ENCODE measurements at places on chromosomes 2 and 18.

- no peak for DNase-seq
Observed at GRCh38 chr2:215356948-215357461, 45.1 kb downstream of the ATIC start.

DNA sequence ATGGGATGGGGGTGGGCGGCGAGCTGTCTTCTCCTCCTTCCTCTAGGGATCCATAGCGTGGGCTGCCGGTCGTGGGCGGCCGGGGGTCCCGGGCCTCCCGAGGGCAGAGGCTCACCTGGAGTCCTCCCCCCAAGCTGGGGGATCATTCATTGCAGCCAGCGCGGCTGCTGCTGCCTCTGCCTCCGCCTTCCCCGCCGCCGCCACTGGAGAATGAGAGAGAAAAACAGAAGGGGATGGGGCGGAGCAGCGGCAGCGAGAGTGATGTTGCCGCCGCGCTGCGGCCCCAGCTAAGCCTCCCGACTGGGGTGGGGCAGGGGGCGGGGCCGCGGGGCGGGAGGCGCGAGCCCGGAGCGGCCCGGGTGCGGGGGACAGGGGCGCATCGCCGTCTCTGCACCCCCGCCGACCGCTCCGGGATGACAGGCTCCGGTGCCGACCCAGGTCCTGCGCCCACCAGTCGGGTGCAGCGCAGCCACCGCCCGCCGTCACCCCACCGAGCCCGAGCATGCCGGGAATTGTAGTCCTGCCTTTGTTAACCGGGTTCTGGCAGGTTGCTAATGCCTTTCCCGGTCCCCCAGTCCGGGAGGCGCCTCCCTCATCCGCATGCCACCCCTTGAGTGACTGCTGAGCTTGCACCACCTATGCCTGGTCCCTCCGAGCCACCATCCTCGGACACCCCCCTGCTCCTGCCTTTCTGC lies at the start of gene KIF3C:
Gene KIF3C (minus strand): TSS at position 225 of the 695 bp plus-strand sequence. CDS start 580 bp downstream, outside the sequence.
- DNase-seq = peak; percentile 45

DNA sequence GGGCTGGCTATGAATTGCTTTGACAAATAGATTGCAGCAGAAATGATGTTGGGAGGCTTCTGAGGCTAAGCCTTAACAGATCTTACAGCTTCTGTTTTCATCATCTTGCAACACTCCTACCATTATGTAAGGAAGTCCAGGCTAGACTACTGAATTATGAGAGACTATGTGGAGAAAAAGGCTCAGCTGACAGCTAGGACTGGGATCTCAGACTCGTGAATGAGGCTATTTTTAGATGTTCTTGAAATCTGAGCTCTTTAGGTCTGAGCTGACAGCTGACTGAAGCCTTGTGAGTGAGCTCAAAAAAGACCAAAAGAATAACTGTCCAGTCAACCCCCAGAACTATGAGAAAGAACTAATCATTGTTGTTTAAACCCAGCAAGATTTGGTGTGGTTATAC lies 70.3 kb downstream of the VWC2L start:
- no peak for DNase-seq

GRCh38 chr18:35326695-35327387 lies 17.4 kb downstream of the ZNF24 start:
- no peak for DNase-seq

DNA sequence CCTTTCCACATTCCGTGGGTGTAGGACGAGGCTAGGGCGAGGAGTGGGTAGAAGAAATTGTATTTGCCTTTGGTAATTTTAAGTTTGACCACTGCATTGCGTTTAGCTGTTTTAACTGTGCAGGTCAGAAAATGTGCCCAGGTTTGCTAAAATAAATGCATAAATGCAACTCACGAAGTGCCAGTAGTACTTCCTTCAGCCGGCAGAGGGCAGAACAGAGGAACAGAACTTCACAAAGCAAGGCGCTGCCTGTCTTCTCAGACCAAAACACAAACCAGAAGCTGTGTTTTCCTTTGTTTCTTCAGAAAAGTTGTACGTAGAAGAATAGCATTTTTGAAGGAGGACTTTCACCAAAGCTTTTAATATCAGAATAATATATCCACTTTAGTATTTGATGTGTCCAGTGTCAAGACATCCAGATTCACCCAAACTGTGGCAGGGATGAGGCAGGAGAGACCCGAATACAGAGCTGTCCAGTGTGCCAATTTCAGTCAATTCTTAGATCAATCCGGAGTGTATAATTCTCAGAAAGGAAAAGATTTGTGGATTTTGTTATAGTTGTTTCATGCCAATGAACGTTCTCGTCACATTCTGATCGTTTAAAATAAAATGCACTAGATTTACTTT lies 348.6 kb downstream of the DLGAP1 start:
- DNase-seq = peak; percentile 78

DNA sequence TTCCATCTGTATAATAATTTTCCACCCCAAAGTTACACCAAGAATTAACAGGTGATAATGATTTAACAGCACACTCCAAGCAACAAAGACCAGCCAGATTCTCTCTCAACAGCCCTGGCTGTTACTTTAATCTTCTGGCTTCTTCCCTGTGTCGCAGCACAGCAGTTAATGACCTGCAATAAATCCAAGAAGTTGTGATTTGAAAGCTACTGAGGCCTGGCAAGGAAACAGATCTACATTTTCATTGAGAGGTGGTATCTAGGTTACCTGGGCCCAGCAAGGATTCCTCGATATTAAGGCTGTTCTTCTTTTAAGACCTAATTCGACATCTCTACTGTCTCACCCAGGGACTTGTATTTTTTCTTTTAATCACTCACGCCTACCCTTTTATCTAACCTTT lies 433.8 kb downstream of the NBAS start:
- DNase-seq = no peak

DNA sequence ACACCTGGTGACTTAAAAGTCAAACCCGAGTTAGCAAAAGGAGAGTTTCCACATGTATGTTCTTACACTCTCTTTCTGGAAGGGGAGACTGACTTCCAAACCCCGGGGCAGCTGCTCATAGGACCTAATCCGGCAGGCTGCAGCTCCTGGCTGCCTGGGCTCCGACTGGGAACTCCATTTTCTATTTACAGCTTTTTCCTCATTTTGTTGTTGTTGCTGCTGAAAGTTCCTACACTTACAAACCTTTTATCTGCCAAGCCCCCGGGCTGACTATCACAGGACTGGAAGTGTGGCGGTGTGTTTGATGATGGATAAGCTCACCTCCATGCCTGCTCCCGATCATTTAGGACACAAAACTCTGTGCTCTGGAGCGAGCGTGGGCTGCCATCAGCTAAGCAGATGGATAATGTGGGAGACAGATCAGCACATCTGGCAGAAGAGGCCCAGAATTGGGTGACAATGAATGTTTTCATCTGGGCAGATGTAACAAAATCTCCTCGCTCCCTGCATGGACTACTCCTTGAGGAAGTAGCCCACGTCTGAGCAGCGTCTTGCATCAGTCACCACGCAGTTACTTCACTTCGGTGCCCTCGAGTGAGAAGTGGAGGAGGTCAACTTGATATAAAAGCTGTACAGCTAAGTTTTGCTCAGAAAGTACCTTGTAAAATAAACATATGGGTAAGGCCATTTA lies 114.4 kb upstream of the COPS8 start:
- no peak for DNase-seq

DNA sequence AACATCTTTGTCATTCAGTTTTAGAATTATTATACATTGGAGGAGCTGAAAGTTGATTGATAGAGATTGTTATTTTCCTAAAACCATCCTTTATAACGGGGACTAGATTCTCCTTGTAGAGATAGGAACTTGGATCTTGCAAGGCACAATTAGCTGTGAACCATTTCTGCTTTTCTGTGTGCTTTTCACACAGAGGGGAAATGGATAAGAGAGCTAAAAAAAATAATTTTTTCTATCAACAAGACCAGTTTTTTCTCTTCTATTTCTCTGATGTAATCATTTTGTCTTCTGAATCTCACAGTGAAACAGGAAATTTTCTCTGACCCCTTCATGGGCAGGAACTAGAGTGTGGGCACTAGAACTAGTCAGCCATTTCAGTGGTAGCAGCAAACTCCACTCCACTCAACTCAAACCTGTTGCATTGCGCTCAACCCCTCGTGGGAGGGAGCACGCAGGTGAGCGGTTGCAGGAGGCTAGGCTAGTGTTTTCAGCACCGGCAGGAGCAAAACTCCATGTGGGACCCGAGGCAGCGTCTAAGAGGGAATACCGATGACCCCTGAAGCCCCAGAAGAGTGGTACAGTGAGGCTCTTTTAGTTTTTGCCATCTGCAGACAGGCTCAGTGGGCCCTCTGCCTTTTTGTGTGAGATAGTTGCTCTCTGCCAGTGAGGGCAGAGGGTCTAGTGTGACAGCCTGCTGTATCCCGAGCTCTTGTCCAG lies 24.0 kb upstream of the SLC39A10 start:
- DNase-seq = no peak

- DNase-seq = no peak
Observed at GRCh38 chr18:74370115-74370514, 54.5 kb downstream of the C18orf63 start.

- DNase-seq = no peak
Observed at GRCh38 chr2:181130686-181131085, 150.3 kb downstream of the UBE2E3 start.

- DNase-seq = no peak
Observed at GRCh38 chr18:77201506-77201905, 48.1 kb upstream of the GALR1 start.

GRCh38 chr2:122627388-122627787 lies 871.9 kb downstream of the TSN start:
- DNase-seq = no peak

GRCh38 chr2:182973441-182974352 lies 64.6 kb downstream of the NCKAP1 start:
- DNase-seq = no peak
